ENCODE measurements at places on chromosomes 6 and 20.

- no peak for DNase-seq
- H3K4me3 ChIP-seq = no peak overlapping the region
- no peaks in the 10 kb centered on the region for H3K27me3 ChIP-seq
- H3K27ac ChIP-seq = no peak overlapping the region
- no peaks in the 10 kb centered on the region for H3K4me1 ChIP-seq
- no peaks in the 10 kb centered on the region for H3K36me3 ChIP-seq
Observed at GRCh38 chr6:146560607-146561006, 17.0 kb downstream of the RAB32 start.

- H3K36me3 ChIP-seq = no peaks in the 10 kb centered on the region
- H3K4me1 ChIP-seq = 0 out of 2 replicates have a peak, but pooled peaks cover 5% of the 10 kb centered on the region
- H3K4me3 ChIP-seq = no peak overlapping the region
- DNase-seq = no peak
Observed at GRCh38 chr6:6811128-6812009, 222.8 kb downstream of the LY86 start.

GRCh38 chr20:17835240-17835933, 133.2 kb downstream of the SNX5 start:
- H3K27me3 ChIP-seq = no peaks in the 10 kb centered on the region
- no peak for DNase-seq
- H3K36me3 ChIP-seq = no peaks in the 10 kb centered on the region

DNA sequence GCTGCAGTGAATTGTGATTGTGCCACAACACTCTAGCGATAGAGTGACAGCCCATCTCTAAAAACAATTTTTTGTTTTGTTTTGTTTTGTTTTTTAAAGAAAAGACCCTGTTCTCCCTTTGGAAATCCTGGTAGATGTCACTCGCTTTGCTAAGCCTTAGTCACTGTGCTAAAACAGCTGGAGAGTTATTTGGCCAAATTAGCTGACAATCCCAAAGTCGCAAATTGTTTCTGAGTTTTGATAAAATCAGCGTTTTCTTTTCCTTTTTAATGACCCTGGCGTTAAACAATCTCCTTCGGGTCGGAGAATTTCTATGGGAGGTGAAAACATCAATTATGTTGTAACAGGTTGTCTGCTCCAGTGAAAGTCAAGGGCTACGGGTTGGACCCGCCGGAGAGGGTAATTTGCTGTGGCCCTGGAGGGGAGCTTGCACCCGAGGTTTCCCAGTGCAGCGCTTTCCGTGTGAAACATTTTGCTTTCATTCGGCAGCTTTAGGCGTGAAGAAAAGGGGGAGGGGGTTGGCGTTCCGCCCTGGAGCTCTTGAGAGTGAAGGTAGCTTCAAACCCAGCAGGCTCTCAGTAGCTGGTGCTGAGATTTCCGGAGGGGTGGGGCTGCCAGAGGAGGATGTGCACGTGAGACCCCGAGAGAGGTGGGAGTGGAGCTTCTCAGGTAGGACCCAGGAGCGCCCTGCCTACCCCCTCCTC, 296.6 kb downstream of the PHACTR1 start:
- DNase-seq = peak; percentile 57

- H3K27me3 ChIP-seq = no peaks in the 10 kb centered on the region
- no peak overlapping the region for H3K27ac ChIP-seq
- H3K4me3 ChIP-seq = no peak overlapping the region
- H3K36me3 ChIP-seq = peaks cover 20% of the 10 kb centered on the region
Observed at GRCh38 chr20:25483431-25484132, 76.1 kb downstream of the GINS1 start.

- no peaks in the 10 kb centered on the region for H3K36me3 ChIP-seq
- H3K27me3 ChIP-seq = no peaks in the 10 kb centered on the region
Observed at GRCh38 chr6:28258877-28259777, at the start of gene NKAPL. Gene NKAPL, plus strand, starts transcription at chr6:28259297. Its CDS starts 75 bp downstream, at chr6:28259372.

- no peak overlapping the region for H3K4me3 ChIP-seq
- H3K27me3 ChIP-seq = no peaks in the 10 kb centered on the region
- H3K36me3 ChIP-seq = no peaks in the 10 kb centered on the region
Observed at GRCh38 chr6:26243752-26244151, 121.2 kb upstream of the BTN3A2 start.

DNA sequence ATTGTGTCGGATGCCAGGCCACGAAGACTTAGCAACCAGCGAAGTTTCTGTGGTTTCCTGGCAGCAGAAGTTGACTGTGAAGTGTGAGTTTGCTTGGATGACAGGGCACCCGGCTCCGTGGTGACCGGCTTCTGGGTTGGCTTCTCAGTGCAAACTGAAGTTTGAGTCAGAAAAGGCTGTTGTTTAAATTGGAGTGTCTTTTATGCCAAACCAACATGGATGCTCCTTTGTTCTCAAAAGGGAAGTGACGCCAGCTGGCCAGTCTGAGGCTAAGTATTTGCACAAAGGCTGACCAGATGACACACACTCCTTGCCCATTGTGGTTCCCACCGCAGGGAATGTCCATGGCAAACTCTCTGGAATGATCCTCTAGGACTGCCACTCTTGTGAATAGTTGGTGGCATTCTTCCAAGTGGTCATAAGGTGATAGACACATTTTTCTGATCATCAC, 164.8 kb upstream of the QKI start:
- no peaks in the 10 kb centered on the region for H3K4me1 ChIP-seq
- H3K27ac ChIP-seq = no peak overlapping the region
- no peaks in the 10 kb centered on the region for H3K36me3 ChIP-seq
- DNase-seq = no peak
- H3K27me3 ChIP-seq = no peaks in the 10 kb centered on the region

GRCh38 chr6:7939864-7940228, 29.3 kb upstream of the TXNDC5 start:
- DNase-seq = no peak
- no peaks in the 10 kb centered on the region for H3K36me3 ChIP-seq
- no peaks in the 10 kb centered on the region for H3K4me1 ChIP-seq
- H3K4me3 ChIP-seq = no peak overlapping the region
- no peak overlapping the region for H3K27ac ChIP-seq
- H3K27me3 ChIP-seq = no peaks in the 10 kb centered on the region

Data from iPS DF 6.9 (cell line).